ENCODE measurements at places on chromosomes 16 and 17.

GRCh38 chr16:14462811-14463210 is 167.2 kb downstream of the PARN start:
- DNase-seq, result no peak

DNA sequence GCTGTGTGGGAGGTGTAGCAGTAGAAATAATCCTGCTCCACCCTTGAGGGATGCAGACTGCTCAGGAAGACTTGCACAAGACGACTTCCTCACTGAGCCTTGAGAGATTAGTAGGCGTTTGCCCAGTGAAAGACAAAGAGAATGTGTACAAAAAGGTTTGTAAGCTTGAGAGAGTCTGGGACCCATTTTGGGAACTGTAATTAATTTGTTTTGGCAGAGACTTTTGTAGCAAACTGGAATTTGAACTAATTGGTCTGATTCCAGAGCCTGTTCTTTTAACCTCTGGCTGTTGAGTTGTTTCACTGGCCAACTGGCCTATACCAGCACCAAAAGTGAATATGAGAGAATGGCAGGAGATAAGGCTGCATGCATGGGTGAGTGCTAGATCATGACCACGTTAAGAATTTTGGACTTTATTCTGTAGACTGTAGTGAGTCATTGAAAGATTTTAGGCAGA is 75.5 kb downstream of the AATF start:
- no peak for DNase-seq

- DNase-seq, result no peak
These were observed 61.3 kb upstream of the BRD7 start for GRCh38 chr16:50430076-50430475.

GRCh38 chr17:82789806-82790205 is 37.9 kb downstream of the TBCD start:
- no peak for DNase-seq

GRCh38 chr16:66261826-66262225 is 104.7 kb upstream of the CDH5 start:
- DNase-seq, result no peak

DNA sequence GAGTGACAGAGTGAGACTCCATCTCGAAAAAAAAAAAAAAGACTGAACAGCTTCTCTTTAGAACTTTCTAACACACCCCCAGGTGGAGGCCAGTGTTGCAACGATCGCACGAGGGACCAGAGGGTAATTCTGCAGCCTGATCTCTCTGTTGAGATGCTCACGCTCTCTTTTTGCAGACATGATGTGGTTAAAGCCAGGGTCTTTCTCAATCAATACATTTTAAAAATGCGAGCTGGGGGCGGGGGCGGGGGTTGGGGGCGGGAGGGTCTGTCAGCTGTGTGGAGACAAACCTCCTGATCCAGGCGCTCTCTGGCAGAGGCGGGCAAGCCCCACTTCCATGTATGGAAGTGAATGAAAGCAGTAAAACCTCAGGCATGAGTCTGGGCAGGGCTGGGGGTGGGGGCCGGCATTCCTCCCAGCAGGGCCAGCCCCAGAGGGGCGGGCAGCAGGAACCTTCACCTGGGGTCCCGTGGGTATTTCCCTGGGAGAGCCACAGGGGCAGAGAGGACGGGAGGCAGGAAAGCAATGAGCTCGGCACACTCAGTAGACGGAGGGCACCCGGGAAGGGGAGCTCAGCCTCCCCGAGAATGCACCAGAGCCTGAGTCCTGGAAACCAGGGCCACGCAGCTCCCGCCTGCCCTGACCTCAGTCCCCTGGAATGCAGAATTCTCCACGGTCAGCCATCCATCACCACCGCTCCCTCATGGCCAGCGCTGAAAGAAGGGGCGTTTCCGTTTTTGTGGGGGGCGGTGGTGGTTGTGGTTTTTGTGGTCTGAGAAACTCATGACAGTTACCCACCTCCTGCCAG is 28.0 kb downstream of the NXN start:
- no peak for DNase-seq

DNA sequence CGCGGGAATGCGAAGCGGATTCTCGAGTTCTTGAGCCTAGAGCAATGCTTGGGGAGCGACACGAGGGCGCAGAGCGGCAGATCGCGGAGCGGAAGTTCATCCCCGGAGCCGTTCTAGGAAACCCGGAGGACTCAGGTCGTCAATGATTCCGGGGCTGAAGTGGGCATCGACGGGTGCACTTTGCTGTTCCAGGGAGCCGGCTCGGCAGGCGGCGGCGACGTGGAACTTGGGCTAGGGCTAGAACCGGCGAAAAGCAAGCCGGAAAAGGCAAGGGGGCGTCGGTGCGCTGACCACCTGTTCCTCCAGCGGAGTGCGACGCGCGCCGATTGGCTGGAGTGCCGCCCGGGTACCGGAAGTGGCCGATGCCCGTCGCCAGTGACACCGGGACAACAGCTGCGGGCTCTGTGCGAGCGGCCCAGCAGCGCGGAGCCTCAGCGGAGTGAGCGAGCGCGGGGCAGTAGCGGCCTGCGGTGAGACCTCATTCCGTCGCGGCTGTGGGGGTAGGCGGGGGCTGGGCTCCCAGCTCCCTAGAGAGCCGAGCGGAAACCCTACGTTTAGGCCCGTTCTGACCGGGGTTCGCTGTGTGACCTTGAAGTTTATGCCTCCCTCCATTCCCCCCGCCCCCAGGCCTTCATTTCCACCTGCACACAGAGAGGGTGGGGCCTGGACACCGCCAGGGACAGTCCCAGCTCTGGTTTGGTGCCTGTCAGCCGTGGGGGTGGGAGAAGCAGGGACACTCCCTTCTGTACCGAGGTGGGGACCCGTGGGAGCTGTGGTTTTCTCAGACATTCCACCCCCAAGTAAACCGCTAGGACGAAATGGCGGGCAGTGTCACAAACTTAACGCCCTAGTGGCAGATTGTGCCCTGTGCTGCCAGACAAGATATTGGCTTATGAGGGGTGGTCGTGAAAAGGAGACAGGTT is at the start of gene ZFP3:
ZFP3 (plus strand) TSS at position 362 of the 923 bp plus-strand sequence. CDS start 13,038 bp downstream, outside the sequence.
- peak; percentile 55 for DNase-seq

DNA sequence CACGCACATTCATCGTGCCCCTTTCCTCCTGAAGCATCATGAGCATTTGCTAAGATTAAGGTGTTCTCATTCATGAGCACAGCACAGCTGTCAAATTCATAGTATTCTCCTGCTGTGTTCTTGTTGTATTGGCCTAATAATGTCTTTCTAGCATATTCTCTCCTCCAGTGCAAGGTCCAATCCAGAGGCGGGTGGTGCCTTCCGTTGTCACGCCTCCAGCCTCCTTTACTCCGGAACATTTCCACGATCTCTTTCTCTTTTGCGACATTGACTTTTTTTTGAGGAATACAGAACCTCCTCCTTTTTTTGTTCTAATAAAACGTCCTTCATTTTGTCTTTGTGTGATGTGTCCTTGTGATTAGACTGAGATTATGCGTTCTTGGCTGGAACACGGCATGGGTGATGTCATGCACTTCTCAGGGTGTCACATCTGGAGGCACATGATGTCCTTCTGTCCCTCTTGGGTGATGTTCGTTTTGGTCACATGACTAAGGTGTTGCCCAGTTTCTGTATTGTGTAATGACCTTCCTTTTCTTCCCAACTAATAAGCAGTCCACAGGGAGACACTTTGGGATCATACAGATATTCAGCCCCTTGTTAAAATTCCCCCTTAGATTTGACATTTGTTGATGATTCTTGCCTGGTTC is 66.3 kb downstream of the CLEC16A start:
- no peak for DNase-seq

DNA sequence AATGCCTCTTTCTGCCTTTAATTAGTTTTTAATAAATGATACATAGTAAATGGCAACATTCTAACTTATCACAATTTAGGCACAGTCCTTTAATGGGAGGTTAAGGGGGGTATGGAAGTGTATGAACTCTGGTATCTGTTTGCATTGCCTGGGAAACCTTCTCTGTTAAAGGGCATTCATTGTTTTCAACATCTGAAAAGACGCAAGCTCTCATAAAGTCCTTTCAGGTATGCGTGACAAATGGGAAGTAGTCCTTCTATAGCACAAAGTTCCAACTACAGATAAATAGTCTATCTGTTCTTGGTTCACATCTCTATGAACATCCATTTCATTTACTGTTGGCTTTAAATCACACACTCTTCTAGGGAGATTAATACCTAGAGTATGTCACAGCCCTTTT is 298.0 kb upstream of the PMFBP1 start:
- DNase-seq, result no peak

DNA sequence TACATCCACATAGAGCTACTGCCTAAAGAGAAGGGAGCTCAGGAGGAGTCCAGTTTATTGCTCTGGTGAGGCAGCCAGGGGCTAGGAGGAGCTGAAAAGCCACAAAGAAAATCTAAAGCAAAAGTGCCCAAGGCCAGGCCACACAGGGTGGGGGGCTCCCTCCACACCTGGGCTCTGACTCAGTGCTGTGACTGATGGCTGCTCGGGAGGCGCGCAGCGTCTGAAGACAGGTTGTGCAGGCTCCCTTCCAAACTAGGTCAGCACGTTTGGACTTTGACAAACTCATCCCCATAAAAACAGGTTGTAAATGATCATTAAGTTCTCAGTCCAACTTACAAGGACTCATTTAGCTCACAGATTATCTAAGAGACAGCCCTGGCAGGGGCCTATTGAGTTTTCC is 22.2 kb upstream of the LCMT1 start:
- no peak for DNase-seq

DNA sequence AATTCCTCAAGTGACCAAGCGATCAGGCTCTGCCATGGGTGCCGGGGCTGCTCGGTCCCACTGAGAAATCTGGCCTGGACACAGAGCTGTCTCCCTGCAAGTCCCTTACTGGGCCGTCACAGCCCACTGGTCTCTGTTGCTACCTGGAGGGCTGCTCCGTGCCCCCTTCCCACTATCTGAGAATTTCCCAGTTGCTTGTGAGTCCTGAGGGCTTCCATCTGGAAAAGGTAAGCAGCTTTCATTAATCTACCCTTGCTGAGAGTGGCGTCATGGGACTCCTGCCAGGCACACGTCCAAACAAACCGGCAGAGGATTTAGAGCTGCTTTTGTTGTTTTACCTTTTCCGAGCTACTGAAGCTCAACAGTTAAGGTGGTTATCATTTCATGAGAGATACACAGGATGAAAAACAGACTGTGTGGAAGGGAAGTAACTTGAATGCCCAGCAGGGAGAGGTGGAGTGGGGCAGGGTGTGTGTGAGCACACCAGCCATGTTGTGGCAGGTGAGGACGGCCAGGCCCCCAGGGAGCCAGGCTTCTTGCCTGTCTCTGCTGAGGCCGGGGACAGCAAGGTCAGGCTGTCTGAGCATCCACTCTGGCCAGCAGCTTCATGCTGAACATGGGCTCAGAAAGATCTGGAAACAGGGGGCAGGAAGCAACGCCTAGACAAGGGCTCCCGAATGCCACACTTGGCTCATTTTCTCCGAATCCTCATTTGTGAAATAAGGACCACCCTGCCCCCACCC is 50.6 kb downstream of the GTF3C1 start:
- no peak for DNase-seq

- no peak for DNase-seq
These were observed 301.7 kb upstream of the IRX5 start for GRCh38 chr16:54628796-54629625.

GRCh38 chr17:30952638-30953393 is 18.0 kb upstream of the RNF135 start:
- DNase-seq, result no peak

DNA sequence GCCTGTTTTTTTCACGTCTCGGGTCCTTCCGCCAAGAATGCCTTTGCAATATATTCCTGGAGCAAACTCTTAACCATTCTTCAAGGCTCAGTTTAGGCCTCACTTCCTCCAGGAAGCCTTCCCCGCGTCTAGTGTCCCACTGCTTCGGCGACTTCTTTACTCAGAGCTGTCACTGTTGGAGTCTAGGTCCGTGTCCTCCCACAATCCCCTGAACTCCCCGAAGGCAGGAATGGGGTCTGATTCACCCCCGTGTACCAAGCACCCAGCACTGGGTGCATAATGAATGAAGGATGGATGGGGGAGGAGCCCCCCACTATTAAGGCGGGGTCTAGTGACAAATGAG is 508 bp downstream of the MATCAP1 start:
- no peak for DNase-seq

GRCh38 chr17:67125417-67125816 is 81.1 kb downstream of the CACNG1 start:
- DNase-seq, result no peak

DNA sequence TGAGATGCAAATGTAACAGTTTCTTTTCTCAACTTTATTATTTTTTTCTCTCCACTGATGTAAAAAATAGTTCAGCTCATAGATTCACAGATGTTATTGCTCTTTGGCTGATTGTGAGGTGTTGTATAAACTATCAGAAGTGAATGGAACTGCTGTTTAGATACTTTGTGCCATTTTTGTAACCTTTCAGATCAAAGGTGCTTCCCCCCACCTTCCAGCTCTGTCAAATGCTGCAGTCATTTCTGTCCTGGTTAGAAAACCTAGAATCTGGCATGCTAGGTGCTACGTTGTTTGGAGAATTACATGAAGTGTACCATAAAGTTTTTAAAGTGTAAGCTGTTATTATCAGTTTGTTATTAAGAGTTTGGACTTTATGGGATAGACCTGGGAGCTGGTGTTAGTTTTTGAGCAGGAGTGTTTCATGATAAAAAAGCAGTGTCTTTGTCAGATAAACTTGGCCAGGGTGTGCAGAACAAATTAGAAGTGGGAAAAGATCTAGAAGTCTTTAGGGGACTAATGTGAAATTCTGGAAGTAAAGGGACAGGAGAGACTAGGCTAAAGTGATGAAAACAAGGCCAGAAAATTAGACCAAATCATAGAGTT is 1.8 kb upstream of the WIPI1 start:
- DNase-seq, result no peak

DNA sequence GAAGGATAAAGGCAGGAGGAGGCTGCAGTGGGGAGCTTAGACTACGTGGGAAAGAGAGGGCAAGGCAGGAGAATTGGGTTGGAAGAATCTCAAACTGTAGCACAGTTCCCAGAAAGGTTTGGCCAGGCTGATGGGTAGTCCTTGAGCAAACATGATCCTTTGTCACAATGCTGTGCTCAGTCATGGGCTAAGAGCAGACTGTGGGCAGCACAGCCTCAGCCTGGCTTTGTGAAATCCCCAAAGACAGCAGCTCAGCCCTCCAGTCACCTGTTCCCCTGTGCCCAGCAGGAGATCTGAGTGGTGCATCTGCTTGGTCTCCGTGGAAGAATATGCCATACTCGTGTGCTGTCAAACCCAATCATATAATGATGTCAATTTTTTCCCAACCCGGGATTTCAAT is 10.6 kb upstream of the ENGASE start:
- no peak for DNase-seq

DNA sequence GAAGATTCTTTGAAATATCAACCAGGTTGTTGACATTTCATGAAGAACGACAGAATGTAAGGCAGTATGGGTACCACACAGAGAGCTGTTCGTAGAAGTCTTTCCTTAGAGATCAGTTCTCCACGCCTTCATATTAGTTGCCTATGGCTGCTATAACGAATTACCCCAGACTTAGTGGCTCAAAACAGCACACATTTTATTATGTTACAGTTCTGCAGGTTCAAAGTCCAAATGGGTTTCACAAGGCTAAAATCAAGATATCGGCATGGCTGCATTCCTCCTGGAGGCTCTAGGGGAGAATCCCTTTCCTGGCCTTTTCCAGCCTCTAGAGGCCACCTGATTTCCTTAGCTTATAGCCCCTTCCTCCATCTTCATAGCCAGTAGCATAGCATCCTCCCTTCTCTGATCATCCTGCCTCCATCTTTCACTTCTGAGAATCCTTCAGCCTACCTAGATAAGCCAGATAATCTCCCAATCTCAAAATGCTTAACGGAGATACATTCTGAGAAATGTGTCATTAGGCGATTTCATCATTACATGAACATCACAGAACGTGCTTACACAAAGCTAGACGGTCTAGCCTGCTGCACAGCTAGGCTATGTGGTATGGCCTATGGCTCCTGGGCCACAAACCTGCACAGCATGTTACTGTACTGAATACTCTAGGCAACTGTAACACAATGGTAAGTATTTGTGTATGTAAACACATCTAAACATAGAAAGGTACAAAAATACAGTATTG is 26.0 kb downstream of the ERCC4 start:
- no peak for DNase-seq

Measured in effector memory CD4-positive, alpha-beta T cell (primary cell).